ENCODE measurements at places on chromosomes 4 and X.

DNA sequence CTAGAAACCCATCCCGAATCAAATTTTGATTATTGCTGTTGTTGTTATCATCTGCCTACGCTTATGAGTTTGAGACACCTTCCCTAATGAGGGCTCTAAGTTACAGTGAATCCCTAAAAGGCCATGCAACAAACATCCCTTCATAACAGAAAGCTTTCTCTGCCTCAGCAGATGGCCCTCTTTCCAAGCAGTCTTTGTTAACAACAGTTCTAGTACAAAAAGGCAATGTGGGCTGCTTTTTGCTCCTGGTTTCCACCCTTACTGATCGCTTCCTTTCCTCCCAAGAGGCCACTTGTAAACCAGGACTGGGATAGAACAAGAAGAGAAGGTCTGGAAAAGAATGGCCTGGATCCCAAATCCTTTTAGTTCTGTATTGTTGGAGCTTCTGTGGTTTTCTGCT, 24.2 kb downstream of the GPC4 start:
- DNase-seq: no peak

DNA sequence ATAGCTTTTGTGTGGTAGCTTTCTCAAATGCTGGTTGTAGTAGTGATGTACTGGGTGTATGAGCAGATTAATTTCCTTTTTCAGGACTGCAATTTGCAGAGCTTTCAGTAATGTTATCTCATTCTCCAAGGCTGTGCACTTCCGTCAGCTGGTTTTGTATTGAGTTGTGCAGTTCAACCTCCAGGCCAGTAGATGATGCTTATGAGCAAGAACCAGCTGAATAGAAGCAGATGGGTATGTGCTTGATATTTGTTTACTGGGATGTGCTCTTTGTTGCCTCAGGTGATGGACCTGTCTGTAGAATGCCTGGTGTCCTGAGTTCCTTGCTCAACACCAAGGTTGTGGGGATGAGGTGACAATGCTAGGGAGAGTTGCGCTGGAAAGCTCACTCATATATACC, 462.8 kb downstream of the PCDH18 start:
- no peak for DNase-seq

GRCh38 chrX:129777218-129778030, 2.3 kb upstream of the SASH3 start:
- DNase-seq: no peak

GRCh38 chrX:104112326-104112951, at the start of gene ZCCHC18:
Gene ZCCHC18 (plus strand): TSS chrX:104112523. CDS start chrX:104114112, 1,589 bp downstream.
- DNase-seq: peak; percentile 51

GRCh38 chrX:72392816-72393800, 87.4 kb upstream of the CITED1 start:
- no peak for DNase-seq

DNA sequence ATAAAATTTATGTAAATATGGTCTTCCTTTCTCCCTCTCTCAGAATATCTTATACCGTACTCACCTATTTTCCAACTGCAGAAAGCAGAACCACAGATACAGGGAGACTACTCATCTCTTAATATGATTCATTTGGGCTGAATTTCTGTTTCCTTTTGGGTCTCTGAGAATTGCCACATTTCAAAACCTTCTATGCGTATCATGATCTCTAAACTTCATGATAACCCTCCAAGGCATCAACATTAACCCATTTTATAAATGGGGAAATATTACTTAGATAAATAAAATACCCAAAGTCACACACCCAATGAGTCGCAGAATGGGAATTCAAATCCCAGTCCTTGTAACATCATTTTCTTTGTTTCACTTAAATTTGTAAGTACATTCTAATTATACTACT, 16.6 kb upstream of the PRDM8 start:
- no peak for DNase-seq

GRCh38 chrX:68732906-68733493, 85.5 kb downstream of the STARD8 start:
- peak; percentile 39 for DNase-seq

GRCh38 chr4:102535398-102536082, 34.4 kb downstream of the NFKB1 start:
- DNase-seq: peak; percentile 62

DNA sequence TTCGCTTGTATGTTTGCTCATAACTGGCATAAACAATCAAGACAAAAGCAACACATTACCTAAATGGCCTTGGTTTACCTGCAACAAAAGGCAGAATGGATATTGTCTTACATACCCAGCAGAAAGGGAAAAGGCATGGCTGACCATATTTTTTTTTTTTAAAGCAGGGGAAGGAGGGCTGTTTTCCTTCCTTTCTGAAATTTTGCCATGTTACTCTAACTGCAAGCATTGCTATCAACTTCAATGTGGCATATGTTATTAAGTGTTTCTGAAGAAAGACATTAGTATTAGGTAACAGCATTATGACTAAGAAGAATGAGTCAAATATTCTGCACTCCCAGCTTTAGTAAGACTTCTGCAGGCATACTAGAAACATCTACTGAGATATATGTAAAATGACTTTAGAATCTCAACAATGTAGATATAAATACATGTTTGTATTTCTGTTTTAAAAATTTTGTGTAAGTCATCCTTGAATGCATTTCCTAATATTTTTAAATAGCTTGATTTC, 512.6 kb upstream of the FAM241A start:
- DNase-seq: peak; percentile 70

GRCh38 chr4:54100595-54101189, 729 bp downstream of the GSX2 start:
- no peak for DNase-seq

GRCh38 chrX:119655125-119655524, 37.8 kb downstream of the SEPTIN6 start:
- peak; percentile 71 for DNase-seq

DNA sequence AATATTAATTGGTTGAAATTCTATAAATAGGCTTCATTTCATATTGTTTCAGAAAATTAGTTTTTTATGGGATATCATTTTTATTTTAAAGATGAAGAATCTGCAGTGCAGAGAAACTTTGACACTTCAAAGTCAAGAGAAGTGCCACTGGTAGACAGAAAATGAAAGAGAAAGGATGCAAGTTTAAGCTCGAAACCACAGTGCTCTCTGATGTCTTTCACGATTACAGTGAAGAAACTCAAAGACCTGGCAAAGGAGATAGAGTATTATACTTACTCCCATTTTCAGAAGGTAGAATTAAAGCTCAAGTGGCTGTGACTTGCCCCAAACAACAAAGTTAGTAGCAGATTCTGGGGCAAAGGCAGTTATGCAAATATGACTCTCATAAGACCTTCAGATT, 745.4 kb downstream of the TECRL start:
- DNase-seq: no peak

GRCh38 chr4:102809190-102809589, 18.2 kb downstream of the UBE2D3 start:
- DNase-seq: no peak

DNA sequence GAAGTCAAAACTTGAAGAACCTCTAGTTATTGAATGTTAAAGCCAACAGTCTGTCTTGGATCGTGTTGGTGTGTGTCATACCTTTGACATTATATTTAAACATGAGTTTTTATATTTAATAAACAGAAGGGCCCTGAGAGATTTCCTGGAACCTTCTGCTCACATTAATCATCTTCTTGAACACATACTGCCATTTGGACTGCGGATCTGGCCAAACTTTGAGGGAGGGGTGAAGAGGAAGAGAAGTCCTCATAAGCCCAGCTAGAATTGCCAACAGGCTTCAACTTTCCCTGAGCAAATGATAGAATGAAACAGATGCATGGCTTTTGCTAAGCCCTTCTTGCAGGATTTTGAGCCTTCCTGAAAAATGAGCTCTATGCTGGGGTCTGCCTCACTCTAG, 27.4 kb downstream of the CCKAR start:
- peak; percentile 34 for DNase-seq

DNA sequence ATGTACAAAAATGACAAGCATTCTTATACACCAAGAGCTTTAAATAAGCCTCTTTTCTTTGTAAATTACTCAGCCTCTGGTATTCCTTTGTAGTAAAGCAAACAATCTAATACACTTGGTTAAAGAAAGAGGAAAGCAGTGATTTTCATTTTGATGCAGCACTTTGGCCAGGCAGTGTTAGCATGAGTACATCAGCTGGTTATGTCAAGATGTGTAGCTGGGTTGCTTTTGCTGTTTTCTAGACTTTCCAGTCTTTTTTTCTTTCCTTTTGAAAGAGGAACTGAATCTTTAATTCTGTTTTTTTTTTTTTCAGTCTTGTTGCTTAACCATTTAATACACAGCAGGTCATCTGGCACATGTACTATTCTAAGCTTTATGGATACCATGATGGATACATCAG, 167.1 kb upstream of the AADAT start:
- DNase-seq: no peak

GRCh38 chr4:100254237-100254636, 64.0 kb upstream of the DDIT4L start:
- no peak for DNase-seq

DNA sequence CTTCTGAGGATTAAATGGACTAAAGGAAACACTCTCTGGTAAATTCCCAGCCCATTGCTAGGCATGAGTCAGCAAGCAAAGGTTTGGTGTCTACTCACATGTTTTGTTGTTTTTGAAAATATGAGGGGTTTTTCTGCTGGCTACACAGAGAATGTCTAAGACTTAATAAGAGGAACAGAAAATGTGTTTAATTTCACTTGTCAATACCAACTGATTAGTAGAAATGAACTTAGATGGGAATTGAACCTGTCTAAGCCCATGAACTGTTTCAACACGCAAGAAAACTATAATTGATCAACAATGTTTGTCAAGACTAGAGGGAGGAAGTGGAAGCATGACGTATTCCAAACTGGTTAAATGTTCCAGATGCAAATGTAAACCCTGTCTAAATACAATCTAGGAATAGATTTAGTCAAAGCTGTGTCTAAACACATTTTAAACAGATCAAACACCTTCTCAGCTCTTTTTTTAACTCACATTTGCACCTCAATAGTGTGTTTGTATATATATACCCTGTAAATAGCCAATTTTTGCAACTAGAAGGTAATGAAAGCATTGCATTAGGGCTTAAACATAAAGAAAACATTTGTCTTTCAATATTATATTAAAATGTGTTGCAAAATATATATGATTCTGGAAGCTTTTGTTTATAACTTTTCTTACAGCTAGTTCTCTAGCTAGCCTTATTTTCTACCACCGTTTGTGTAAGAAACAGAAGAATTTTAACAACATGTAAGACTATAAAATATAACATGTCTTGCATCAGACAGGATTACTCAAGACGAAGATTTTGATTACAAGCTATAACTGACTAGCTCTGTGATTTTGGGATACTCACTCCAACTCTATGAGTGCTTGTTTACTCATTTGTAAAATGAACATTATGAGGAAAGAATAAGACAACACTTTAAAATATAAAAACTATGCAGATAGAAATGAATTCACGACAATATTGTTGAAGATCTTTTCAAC, 607.8 kb downstream of the FSTL5 start:
- DNase-seq: peak; percentile 58

DNA sequence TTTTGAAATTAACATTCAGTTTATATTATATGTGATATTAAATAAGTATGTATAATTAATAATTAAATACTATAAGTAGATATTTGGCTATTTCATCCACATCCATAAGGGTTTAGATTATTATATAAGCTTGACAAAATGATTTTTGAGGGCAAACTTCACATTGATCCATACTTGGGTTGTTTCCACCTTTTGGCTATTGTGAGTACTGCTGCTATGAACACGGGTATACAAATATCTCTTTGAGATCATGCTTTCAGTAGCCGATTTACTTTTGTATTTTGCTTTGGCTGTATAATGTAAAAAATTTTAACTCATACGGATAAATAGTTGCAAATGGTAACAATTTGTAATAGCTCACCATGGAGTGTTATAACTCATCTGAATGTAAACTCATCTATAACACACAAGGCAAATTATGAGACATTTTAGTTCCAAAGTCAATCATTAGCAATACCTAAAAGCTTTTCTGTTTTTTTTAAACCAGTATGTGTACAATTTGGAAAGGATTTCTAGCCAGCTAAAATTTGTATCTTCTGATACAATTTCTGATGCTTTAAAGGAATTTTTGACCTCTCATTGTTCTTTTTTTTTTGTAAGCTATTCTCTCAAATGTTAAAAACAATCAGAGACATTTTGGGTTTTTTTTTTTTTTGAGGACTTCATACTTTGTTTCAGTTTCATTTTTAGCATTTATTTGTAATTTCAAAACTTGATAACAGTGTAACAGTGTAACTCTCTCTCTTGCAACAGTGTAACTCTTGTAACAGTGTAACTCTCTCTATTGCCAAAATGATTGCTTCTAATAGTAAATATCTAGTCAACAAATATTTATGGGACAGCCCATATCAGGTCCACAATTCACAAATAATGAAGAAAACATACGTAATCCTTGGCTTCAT, 51.8 kb upstream of the ARX start:
- DNase-seq: no peak

- DNase-seq: no peak
Observed at GRCh38 chr4:148542922-148543623, 100.9 kb upstream of the NR3C2 start.

- DNase-seq: peak; percentile 10
Observed at GRCh38 chr4:183576701-183577404, 72.0 kb downstream of the ING2 start.

Data from fibroblast of upper back skin (primary cell).